ENCODE measurements at places on chromosomes 13 and 19. TPM values are rescaled to one million over a fixed set of nuclear protein-coding genes. Genes with fewer than 3 reads are reported as not detected.
A peak's percentile ranks its signal among the peaks of the same experiment; 100 is the strongest.

Gene EHD2
- total RNA-seq: 0.70 TPM

Gene PTGIR
- 2.6 TPM for total RNA-seq

Gene CGB3
- total RNA-seq: not detected

Gene MTUS2
- 0.12 TPM for total RNA-seq

DNA sequence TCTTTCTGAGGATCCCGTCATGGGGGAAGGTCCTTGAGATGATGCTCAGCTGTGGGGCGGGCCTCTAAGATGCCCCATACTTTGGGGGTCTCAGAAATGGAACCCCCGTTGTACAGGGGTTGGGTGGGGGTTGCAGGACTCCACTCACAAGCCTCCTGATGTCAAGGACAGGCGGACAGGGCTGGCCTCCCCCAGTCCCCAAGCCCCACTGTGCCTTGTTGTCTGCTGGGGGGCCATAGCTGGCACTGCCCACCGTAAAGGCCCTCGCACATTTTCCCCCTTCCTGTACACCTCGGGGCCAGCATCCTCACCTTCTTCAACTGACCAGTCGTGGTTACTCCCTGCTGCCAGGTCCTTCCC lies 2.7 kb downstream of the SNAPC2 start:
- DNase-seq: no peak

Gene SLITRK5
- total RNA-seq: 0.15 TPM

GRCh38 chr13:113162783-113163685 lies 4.6 kb downstream of the PROZ start:
- peak; percentile 36 for DNase-seq

DNA sequence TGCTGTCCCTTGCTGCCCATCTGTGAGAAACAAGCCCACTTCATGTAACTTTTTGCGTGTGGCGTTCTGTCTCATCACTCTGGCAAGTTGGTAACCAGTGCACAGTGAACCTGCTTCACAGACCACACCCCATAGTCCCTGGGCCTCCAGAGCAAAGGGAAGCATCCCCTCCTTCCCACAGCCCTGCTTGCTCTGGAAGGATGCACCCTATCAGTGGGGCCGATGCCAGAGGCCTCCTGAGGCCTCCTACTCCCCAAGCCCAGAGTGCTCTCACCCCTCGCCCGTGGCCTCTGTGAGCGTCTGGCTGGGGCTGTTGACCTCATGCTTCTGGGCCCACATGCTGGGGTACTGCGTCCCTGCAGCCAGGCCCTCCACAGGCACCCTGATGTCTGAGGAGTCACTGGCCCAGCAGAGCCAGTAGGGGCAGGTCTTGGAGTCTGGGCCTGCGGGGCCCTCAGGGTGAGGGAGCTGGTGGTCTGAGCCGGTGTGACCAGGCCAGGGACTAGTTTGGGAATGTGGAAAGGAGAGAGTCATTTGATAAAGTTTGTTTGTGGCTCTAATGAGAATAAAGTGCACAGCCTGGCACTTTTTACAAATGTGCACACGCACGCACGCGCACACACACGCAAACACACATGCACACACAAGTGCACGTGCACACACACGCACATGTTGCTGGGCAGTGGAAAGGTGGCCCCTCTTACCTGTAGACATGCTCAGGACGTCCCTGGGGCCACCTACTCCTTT lies 5.1 kb downstream of the TMEM86B start:
- no peak for DNase-seq

DNA sequence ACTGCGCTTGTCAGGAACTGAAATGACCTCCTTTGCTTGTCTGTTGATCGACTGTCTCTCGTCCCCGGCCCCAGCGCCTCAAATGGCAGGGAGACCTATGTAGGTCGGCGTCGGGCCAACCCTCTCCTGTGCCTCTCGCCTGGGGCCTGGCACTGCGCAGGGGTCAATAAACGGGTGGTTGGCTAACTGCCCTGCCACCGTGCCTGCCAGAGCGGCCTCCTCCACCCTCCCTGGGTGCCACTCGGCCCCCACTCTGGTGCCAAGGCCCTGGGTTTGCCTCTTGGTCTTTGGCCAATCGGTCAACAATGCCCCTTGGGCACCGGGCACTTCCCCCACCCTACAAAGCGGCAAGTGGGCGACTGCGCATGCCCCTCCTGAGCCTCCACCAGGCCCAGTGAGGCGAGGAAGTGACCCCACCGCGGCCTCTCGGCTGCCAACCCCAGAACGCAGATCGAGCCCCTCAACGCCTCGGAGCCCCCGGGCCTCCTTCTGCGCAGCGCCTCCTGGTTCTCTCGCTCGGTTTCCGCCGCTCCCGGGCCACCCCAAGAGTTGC lies 1.1 kb downstream of the KEAP1 start:
- peak; percentile 23 for DNase-seq

GRCh38 chr19:18009412-18010066 lies 1.6 kb downstream of the ARRDC2 start:
- no peak for DNase-seq

DNA sequence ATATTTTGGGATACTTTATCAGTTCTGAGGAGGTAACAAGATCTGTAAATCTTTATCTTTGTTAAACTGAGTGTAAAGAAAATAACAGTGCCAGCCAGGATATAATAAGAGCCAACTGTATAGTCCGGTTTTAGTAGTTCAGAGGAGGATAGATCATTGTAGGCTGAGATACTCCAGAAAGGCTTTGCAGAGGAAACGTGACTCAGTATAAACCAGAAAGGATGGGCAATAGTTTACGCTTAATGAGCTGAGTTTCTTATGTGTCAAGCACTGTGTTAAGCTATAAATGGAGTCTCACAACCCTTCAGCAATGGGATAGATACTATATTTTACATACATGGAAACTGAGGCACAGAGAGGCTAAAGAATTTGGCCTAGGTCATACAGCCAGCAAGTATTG lies 3.8 kb downstream of the RFXAP start:
- no peak for DNase-seq

DNA sequence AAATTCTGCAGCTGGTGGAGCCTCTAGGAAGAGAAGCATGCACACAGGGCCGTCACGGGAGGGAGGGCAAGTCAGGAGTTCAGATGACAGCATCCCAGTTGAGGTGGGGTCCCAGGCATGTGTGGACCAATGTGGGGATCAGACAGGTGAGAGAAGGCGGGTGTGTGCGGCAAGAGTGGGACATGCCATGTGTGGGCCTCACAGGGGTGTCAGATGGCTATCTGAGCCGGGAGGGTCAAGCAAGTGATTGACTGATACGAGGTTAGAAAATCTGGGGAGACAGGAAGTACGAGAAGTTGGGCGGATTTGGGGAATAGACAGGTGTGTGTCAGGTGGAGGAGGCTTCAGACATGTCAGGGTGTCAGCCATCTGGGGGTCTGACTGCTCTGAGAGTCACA lies 8.9 kb downstream of the RASGRP4 start:
- DNase-seq: no peak

- no peak for DNase-seq
Measured at GRCh38 chr19:3123088-3123721, 12.6 kb upstream of the GNA15 start.

GRCh38 chr19:32719611-32720059 lies at the start of gene TDRD12:
Gene TDRD12, plus strand, starts transcription at chr19:32719767. Its CDS starts 306 bp downstream, at chr19:32720073.
- no peak for DNase-seq

GRCh38 chr13:66509175-66509574 lies 721.0 kb downstream of the PCDH9 start:
- DNase-seq: no peak

DNA sequence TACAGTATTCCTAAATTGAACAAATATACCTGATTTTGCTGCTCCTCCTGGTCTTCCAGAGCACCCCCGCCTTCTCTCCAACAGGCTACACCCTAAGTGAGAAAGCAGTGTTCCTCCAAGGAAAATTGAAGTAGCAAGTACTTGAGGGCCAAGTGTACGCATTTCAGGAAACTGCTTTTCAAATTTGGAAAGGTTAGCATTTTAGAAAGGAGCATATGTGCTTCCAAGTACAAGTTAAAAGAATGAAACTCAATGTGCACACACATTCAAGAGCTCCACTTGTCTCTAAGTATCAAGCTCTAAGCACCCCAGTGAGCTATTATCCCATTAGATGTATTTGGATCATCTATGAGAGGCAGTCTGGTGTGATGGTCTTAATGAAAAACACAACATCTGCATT lies 25.8 kb downstream of the LHFPL6 start:
- no peak for DNase-seq

DNA sequence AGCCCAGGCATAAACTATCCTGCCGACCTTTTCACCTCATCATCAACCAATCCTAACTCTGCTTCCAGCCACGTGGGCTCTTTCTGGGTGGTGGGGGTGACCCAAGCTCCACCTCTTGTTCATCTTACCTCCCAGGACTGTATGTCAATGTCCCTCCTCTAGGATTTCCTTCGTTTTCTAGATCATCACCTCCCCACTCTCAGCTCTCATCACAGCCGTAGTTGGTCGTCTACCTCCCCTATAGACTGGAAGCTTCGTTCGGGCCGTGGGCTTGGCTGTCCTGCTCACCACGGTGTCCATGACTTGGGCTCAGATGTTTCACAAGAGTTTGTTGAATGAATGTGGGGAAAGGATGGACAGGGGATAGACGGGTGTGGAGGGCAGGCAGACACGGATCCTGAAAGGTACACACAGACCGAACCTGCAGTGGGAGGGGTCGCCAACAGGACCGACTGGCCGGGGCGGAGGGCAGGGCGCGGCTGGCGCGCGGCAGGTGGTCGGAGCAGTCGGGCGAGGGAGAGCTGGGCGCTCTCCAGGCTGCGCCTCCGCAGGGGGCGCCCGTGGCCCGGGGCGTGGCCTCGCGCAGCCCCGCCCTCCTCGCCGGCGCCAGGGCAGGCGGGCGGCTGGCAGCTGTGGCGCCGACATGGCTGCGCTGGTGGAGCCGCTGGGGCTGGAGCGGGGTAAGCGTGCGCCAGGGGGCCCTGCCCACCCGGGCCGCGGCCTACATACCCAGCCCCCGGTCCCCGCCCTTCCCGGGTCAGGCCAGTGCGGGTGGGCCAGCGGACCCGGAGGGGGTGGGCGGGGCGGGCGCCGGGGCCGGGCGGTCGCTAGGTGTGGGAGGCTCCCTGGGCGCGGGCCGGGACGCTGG lies at the start of gene LIN7B:
Gene LIN7B, plus strand, starts transcription at position 609 of the 868 bp plus-strand sequence. Its CDS starts 35 bp downstream, at position 644.
- DNase-seq: peak; percentile 70

DNA sequence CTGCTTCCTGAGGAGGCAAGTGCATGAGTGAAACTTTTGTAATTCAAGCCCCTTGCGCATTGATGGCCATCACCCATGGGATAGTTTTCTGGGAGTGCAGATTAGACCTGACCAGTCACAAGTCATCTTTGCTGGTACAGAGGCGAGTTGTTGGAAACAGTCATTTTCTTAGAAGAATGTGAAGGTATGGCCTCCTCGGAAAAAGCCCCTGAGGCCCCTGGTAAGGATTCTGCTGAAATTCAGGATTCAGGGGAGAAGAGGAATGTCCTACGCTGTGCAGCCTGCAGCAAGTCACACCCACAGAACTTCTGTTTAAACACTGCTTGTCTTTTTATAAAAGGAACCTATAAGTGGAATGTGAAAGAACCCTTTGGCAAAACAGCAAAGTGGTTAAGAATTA lies 11.0 kb upstream of the SPART start:
- DNase-seq: no peak

All from T-cell (primary cell).